ENCODE measurements at places on chromosomes 1 and 21.
A peak's percentile ranks its signal among the peaks of the same experiment; 100 is the strongest.

DNA sequence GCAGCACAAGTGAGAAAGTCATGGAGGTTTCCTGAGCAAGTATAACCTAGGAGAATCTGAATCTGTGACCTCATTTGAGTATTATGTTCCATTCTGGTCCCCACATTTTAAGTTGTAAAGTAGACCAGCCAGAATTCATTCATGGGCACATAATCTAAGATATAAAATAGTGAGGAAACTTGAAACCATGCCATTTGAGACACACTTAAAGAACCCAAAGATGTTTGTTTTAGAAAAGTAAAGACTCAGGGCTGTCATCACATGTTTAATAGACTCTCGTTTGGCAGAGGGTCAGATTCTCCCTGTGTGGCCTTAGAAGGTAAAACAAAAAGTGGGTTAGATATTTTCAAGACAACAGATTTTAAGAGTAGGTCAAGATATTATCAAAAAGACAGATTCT is 6.4 kb downstream of the SZT2 start:
- no peak for DNase-seq

DNA sequence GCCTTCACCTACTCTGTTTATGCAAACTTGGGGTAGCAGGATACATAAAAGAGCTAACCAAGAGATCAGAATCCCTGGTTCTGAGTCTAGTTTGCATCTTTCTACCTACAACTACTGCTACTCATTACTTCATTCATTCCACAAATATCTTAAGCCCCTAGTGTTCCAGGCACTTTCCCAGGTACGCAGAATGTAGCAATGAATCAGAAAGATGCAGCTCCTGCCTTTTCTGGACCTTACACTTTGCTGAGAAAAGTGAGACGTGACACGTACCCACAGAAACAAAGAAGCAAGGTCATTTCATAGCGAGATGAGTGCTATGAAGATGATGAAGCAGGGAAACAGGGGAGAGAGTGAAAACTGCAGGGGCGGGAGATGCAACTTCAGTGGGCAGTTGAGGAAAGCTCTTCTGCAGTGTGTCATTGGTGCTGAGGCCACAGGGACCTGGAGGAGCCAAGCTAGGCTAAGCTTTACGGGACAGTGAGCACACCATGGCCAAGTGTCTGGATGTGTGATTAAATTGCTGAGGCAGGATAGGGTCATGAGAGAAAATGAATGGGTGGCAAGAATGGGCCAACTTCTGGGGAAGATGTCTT is 167.9 kb downstream of the TNFSF18 start:
- DNase-seq = no peak

DNA sequence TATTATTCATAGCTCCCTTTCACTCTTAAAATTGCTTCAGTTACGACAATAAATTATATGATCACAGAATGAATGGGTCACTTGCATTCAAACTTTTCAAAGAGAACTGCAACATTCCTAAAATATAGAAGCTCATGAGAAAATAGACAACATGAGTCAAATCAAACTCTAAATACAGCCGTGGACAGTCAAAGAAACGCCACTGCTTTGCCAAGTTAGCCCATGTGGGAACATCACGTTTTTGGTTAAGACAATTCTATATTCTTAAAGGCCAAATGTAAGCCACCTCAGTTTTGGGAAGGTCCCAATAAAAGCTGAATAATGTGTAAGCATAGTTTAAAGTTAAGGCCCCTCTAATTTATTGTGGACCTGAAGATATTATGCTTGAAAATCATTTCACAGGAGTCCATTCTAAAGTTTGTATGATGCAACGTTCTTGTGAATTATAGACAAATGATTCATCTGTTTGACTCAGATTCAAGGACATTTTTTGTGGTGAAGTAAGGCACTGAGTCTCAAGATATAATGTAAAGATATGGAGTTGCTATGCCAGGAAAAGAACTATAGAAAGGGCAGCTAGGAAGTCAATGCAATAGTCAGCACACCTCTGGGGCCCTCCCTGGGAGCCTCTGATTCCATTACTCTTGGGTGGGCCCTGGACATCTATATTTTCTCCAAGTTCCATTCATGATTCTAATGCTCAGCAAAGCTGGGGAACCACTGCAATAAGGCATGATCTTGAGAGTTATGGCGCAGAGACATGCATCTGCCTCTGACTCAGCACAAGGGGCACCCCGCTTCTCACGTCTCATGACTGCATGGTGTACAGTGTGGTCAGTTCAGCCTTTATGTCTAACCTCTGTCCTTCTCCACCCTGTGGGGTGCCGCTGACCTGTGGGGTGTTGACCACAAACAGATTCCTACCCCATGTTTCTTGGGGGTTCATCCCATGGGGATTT is 33.9 kb downstream of the ETS2 start:
- no peak for DNase-seq

- no peak for DNase-seq
Measured at GRCh38 chr1:22114083-22115012, 28.5 kb downstream of the WNT4 start.

GRCh38 chr1:36576118-36576517 is 93.4 kb upstream of the CSF3R start:
- peak; percentile 67 for DNase-seq

DNA sequence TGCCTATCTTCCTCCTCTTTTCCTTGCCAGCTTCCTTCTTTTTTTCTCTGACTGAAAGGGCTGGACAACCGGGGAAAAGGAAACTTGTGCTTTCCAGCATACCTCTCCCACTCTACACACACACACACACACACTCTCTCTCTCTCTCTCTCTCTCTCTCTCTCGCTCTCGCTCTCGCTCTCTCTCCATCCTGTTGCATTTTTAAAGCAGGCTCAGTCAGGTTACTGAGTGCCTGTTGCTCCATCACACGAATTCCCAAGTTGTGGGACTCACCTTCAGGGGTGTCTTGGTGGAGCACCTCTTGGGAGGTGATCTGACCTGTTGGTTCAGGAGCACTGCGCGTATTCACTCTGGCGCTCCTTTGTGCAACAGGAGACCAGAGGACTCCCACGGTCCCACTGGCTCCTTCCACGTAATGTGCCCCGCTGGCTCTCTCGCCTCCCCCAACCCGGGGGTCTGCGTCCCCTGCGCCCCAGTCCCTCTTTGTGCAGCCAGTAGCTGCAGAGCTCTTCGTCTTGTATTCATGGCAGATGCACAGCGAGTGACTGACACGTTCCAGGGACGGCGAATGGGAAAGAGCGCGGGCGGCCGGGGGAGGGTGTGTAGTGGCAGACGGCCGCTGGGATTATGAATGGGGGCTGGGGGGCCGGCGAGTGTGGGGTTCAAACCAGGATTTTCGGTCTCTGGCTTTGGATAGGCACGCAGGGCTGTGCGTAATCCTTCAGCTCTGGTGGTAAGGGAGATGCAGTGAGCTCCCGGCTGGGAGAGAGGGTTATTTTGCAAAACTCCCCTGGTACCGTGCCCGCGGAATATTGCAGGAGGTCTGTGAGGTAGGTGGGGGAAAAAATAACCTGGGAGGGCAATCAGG is 660 bp upstream of the PDE4B start:
- no peak for DNase-seq

DNA sequence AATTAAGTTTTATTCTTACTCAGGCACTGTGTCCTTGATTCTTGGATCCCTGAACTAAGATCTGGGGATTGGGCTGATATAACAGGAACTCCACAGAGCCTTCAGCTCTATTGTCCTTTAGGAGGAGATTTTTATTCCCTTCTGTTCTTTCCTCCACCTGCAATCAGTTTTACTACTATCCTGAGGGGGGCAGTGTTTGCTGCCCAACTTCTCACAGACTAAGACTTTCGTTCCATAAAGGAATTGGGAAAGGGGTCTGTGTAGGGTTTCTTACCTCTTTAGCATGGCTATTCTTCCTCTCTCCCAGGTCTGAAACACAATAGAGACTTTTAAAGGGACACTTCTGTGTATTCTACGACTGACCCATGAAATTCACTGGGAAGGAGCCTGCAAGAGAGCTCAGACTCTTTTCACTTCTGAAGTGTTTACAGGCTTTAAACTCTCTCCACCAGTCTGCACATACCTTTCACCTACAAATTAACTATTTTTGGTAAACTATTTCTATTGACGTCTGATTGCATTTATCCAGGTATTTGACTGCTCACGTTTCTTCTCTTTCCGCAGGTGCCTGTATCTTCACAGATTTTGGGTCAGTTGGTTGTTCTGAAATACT is 103.3 kb upstream of the DEPDC1 start:
- peak; percentile 8 for DNase-seq

DNA sequence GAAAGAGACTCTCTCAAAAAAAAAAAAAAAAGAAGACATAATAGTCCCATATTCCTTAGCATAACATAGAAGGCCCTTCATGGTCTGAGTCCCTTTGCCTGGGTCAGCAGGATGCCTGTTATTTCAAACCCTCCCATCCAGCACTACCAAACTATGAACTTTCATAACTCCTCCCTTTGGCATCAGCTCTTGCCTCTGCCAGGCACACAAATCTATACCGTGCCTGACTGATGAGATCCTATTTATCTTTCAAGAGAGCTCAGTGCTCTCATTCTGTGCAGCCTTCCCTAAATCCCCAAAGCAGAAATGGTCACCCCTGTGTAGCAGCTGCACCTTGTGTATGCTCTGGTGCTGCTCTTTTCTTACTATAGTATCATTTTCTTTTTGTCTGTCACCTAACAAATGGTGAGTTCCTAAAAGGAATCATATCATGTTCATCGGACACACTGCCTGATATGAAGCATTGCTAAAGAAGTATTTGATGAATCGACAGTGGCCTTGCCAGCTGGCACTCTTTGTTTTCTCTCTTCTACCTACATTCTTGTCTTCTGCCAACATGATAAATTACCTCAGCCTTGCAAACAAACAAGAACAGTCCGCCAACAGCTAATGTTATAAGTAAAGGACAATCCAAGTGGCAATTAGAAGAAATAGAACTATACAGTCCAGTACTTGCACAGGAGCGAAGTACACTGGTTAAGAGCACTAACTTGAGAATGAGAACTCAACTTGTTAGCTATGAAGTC is 29.9 kb downstream of the FMO4 start:
- DNase-seq = no peak

- DNase-seq = no peak
Measured at GRCh38 chr1:228364706-228365213, 41.9 kb downstream of the TRIM11 start.

GRCh38 chr1:67601955-67602354 is 83.0 kb upstream of the GADD45A start:
- no peak for DNase-seq

DNA sequence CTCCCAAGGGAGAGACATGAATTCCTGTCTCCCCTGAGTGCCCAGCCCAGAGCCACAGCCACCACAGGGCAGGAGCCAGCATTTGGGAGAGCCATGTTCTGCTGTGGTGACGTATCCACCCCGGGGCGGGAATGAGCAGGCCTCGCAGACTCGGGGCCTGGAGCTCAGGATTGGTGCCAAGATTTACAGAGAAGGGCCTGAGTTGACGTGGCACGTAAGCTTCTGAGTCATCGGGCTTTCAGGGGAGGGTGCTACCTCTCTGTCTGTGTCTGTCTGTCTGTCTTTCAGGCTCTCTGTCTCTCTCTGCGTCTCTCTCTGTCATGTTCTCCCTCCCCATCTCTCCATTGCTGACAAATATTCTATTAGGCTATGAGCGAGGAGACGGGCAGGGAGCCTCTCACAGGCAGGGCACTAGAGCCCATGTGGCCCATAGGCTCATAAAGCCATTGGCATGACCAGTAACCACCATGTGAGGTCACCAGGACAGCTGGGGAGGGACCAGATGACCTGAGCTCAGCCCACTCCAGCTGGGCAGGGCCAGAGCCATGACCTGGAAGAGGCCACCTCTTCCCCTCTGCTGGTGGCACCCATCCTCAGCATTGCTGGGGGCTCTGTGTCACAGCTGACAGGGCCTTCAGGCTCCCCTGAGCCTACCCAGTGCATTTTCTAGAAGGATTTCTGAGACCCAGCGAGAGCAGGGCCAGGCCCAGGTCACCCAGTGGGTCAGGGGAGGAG is 300.0 kb upstream of the VAMP3 start:
- DNase-seq = peak; percentile 84

DNA sequence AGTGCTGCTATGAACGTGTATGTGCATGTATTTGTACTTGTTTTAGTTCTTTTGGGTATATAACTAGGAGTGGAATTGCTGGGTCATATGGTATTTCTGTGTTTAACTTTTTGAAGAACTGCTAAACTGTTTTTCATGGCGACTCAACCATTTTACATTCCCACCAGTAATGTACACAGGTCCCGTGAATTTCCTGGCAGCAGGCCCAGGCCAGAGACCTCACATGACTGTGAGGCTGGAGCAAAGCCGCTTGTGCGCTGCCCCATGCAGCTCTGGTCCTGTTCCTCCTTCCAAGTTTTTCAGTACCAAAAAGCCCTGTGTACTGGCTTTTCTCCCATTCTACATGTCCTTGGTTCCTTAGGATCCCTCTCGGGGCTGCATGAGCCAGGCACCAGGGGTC is 29.6 kb downstream of the ACOT11 start:
- peak; percentile 66 for DNase-seq

DNA sequence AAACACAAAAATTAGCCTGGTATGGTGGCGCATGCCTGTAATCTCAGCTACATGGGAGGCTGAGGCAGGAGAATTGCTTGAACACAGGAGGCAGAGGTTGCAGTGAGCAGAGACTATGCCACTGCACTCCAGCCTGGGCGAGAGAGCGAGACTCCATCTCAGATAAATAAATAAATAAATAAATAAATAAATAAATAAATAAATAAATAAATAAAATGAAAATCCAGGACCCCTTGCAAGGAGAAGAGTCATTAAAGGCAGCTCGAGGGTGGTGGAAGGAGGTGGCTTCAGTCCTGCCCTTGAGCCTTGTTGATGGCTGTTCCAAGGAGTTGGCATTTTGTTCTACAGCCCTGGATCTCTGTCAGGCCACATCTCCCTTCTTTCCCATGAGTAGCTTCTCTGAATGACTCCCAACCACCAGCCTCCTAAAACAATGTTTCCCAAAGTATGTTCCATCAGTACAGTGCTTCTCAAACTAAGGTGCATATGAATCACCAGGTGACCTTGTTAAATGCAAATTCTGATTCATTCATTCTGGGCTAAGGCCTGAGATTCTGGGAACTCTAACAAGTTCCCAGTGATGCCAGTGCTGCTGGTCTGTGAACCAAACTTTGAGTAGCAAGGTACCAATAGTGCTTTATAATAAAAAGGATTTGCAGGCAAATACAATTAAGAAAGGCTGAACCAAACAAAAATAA is 99.0 kb downstream of the KCNN3 start:
- no peak for DNase-seq

DNA sequence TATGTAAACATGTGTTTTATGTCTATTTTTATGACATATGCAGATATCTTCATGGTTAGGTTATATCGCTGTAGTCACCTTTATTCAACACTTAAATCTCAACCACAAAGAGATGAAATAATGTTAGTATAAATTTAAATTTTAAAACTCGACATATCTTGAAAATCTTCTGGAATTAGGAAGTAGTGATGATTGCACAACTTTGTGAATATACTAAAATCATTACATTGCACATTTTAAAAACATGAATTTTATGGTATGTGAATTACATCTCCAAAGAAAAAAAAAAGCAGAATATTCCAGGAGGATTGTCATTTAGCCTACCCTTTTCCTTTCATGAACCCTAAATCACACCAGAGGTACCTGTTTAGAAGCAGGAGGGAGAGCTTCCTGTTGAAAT is 39.4 kb upstream of the CACYBP start:
- no peak for DNase-seq

DNA sequence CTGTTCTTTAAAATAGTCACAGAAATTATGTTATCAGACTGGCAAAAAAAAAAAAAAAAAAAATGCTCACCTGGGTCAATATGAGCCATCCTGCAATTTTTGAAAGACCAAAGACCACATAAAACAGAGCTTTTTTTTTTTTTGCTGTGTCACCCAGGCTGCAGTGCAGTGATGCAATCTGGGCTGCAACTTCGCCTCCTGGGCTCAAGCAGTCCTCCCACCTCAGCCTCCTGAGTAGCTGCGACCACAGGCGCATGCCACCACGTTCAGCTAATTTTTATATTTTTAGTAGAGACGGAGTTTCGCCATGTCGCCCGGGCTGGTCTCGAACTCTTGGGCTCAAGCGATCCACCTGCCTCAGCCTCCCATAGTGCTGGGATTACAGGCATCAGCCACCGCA is 62.8 kb downstream of the RGS13 start:
- no peak for DNase-seq
